Stimulated activated CD4-positive, alpha-beta T cell treated with anti-CD3 and anti-CD28 coated beads, Interleukin-4, amount 100 ng/mL, for 4 hours (primary cell): ENCODE measurements at places on chromosomes 13 and 19.

DNA sequence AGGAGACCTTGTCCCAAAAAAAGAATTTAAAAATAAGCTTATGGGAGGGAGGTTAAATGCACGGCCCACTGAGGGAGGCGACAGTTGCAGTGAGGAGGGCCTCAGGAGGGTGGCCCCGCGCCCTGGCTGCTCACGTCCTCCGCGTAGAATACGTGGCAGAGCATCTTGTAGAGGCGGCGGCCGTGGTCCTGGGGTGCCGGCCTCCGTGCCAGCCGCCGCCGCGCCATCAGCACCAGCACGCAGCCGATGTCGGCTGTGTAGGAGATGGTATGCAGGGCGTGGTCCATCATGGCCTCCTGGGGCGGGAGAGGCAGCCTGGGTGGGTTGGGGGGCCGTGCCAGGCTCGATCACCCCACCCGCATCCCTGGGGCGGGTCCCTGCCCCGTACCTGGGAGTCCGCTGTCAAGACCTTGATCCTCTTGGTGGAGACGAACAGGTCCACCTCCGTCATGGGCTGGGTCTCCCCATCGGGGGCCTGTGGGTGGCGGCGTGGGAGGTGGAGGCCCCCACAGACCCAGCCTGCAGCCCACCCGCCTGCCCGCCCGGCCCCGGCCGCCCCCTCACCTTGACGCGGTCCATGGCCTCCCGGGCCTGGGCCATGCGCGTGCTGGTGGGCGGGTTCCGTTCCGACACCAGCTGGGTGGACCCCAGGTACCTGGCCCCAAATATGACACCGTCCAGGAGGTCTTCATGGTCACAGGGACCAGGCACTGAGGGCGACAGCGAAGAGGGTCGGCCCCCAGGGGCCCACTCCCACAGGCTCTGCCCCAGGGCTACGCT is 7.7 kb downstream of the APBA3 start:
- no peak for DNase-seq

- peak; percentile 21 for DNase-seq
Observed at GRCh38 chr19:48806518-48806817, 4.4 kb downstream of the BCAT2 start.

GRCh38 chr13:100645382-100645781 is 29.2 kb downstream of the TMTC4 start:
- no peak for DNase-seq

DNA sequence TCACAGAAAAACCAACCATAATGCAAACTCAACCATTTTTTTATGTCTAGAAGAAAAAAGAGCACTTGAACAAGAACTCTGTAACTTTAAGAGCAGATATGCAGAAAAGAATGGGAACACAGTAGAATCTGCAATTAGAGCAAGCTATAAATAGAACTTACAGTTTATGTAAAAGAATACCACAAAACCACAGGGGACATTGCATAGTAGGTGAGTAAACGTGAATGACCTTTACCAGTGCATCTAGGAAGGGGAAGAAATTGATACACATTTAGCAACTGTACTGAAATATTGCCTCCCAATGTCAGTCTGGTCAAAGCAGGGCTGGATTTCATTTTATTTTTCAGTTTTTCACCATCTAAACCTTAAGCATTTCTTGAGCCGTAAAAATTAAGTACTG is 242.2 kb upstream of the EDNRB start:
- no peak for DNase-seq

- DNase-seq = no peak
Observed at GRCh38 chr19:9958379-9958821, 22.1 kb upstream of the OLFM2 start.
